ENCODE measurements at places on chromosomes 12 and 14.

- DNase-seq: no peak
These were observed 86.6 kb downstream of the CRADD start for GRCh38 chr12:93763746-93764147.

GRCh38 chr12:77540097-77540496 is 290.6 kb upstream of the NAV3 start:
- DNase-seq: no peak

DNA sequence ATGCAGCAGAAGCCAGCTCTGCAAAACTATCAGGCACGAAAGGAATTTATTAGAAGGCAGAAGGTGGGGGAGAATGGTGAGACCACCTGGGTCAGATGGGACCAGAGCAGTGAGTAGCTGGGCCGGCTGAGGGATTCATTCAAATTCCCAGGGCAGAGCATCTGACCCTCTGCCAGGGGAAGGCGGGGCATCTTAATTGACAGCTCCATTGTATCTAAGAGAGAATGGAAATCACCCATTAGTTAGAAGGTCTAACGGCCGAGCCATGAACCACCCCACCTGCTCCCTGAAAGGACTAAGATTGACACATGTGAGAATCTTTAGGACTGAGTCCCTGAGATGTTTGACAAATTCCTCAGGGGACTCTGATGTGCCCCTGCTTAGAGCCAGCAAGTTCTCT is 83.7 kb downstream of the PHETA1 start:
- no peak for DNase-seq

GRCh38 chr12:121590476-121591143 is 9.8 kb upstream of the KDM2B start:
- peak; percentile 47 for DNase-seq

- DNase-seq: no peak
These were observed 23.4 kb downstream of the MAP1LC3B2 start for GRCh38 chr12:116582610-116583009.

- DNase-seq: no peak
These were observed 4.7 kb downstream of the B3GNT4 start for GRCh38 chr12:122208073-122208820.

DNA sequence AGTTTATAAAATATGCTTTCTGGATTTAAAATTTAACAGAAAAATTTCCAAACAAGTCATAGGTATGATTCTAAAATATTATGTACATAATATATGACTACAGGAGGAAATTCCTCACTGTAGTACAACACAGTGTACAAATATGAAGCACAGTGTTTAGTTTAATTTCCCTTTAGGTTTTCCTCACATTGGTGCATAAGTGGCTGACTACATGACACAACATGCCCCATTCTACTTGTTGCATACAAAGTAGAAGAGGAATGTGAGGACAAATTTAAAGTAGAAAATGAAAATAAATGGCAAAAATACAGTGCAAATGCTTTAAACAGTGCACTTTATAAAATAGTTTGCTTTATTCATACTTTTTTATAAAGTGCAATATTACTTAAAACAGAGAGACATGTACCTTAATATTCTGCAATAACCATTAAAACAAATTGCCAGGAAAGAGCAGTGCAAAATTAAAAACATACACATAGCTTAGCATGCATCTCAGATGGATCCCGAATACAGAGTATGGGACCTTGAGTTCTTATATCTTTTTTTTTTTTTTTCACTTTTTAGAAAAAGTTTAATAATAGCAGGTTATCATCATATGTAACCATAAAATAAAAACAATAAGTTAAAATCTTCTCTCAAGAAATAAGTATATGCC is 54.8 kb upstream of the TTC7B start:
- no peak for DNase-seq

- DNase-seq: peak; percentile 90
These were observed 31.8 kb upstream of the OR10A7 start for GRCh38 chr12:55188974-55189556.

- no peak for DNase-seq
These were observed 216.0 kb upstream of the PRKD1 start for GRCh38 chr14:30143627-30144026.

GRCh38 chr12:25056486-25057130 is 107.7 kb upstream of the BCAT1 start:
- no peak for DNase-seq

DNA sequence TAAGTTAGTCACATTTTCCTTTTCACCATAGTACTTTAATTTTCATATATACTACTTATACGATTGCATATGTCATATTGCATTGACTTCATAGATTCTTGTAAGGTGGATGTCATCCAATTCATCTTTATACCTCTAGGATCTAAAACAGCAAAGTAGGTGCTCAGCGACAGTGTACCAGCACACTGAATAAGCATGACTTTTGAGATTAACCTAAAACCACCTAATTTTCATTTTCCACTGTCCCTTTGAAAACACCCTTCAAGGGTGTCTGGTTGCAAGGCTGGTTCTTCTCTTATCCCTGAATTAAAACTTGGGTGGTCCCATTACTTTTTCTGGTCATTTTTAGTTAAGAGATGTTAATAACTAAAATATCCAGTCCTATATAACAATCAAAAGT is 4.4 kb downstream of the GPR19 start:
- DNase-seq: no peak

- DNase-seq: peak; percentile 57
These were observed 31.6 kb downstream of the WBP11 start for GRCh38 chr12:14771651-14772137.

DNA sequence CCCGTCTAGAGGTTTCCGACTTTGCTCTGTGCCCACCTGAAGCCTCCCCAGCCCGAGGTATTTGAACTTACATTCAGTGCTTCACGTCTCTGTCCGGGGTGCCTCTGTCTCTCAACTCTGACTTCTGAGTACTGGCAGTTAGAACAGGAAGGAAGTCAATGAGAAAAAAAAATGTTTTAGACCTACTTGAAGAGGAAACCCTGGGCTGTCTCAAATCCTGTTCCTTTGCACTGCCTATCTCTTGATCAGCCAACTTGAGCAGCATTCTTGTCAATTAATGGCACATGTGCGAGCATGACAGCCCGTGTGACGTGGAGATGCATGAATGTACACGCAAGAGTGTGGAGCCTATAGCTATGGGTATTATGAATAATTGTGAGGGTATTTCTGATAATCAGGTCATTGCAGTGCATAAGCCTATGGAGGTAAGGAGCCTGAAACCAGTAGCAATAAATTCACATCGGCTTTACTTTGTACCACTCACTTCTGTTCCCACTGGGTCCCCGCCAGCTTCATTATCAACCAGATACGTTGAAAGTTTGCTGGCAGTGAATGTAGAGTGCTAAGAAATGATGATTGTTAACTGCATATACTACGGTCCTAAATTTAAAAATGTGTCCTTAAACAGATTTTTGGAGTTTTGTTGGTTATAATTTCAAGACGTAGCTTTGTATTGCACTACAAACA is at the start of gene ARHGDIB:
Gene ARHGDIB, minus strand, starts transcription at position 136 of the 687 bp plus-strand sequence. CDS start 10,889 bp downstream, outside the sequence.
- peak; percentile 98 for DNase-seq

- DNase-seq: no peak
These were observed 156.5 kb downstream of the BTG1 start for GRCh38 chr12:91989143-91989542.

- peak; percentile 29 for DNase-seq
These were observed 124.8 kb upstream of the WSCD2 start for GRCh38 chr12:108004319-108004718.

DNA sequence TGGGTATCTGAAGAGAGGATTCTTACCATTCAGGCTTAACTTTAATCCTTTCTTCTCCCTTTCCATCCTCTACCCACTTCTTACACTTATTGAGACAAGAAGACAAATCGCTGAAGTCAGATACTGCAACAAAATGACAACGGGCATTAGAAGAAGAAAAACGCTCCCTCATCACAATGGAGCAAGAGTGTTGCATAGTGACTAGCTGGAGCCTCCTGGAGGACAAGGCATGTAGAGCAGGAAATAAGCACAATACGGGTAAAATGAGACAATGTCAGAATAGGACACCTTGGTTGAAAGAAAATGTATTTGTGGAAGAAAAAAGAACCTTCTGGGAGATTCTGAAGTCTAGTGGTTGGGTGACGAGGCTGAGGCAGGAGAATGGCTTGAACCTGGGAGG is 501.0 kb downstream of the RERGL start:
- peak; percentile 13 for DNase-seq

- DNase-seq: no peak
These were observed 9.0 kb upstream of the IQSEC3 start for GRCh38 chr12:57539-57938.

- DNase-seq: peak; percentile 77
These were observed 58.1 kb upstream of the PCED1B start for GRCh38 chr12:47021298-47021697.

GRCh38 chr14:81681541-81681940 is 147.9 kb upstream of the SEL1L start:
- DNase-seq: no peak

Measured in hematopoietic multipotent progenitor cell treated with erythropoietin and hydrocortisone succinate and interleukin-3 and kit ligand, for 4 days (in vitro differentiated cells).